Stimulated activated effector memory CD8-positive, alpha-beta T cell treated with anti-CD3 and anti-CD28 coated beads, Interleukin-12 subunit alpha, Interleukin-12 subunit beta, amount 100 ng/mL, for 72 hours (primary cell): ENCODE measurements at places on chromosomes 16 and 17.

GRCh38 chr17:81295676-81296381, 722 bp upstream of the SLC38A10 start:
- DNase-seq = no peak

DNA sequence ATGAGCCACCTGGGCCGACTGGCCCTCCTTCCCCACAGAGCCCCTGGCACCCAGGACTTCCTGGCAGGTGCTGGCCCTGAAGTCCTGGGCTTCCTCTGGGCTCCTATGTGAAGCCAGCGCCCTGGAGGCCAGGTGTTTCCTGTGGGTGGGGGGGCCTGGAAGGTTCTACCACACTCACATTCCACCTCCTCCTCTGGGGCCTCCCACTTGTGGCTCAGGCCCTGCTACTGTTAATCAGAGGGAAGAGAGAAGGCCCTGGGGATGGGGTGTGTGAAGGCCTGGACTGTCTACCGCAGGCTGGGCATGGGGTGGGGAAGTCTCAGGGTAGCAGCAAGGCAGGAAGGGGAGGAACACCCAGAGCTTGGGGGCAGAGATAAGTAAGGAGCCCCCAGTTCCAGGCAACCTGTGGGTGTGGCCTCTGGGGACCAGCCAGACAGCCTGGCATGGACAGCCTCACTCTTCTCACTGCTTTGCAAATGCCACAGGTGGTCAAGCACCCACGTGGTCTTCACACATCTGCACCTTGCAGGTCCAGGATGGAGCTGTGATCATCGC, 111.9 kb upstream of the TNRC6C start:
- no peak for DNase-seq

DNA sequence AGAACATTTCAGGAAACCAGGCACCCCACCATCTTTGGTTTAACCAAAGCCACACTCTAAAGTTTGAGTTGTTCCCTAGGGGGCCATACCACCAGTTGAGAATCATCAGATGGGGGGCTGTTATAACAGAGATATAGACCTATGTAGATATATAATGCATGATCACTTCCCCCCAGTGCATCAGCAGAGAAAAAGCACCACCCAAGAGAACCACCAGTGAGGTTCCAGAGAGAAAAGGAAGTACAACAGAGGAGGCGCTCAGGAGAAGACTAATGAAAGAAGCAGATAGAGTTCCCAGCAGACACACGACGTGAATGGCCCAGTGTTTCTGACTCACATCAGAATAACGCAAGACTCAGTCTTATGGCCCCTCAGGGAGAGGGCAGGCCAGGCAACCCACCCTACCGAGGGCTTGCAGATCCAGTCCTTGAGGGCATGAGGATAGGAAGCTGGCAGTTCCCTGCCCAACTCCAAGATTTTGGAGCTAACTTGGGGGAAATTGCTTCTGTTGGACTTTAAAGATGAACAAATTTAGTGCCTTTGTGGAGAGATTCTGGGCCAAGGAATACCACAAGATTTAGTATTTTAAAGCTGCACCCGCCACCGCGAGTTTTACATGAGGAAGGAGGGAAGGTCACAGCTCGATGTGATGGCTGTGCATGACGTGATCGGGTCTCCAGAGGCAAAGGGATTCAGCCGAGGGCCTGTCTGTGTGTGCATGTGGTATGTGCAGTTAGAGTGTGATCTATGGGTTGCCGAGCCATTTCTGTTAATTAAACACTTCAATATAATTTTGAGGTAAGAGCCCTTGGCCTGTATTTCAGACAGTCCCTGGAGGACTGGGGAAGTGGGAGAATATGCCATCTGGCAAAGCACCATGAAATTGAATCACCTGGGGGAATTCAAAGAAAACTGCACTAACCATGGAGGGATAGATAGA, 53.1 kb downstream of the AIPL1 start:
- DNase-seq = no peak

DNA sequence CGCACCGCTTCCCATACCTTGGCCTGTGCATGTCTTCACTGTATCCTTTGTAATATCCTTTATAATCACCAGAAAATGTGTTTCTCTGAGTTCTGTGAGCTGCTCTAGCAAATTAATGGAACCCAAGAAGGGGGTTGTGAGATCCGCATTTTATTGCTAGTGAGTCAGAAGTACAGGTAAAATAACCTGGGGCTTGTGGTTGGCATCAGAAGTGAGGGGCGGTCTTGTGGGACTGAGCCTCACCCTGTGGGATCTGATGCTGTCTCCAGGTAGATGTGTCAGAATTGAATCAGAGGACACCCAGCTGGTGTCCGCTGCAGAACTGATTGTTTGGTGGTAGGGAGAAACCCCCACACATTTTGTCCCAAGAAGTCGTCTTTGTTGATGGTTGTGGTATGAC, 382.4 kb downstream of the SNX29 start:
- no peak for DNase-seq

DNA sequence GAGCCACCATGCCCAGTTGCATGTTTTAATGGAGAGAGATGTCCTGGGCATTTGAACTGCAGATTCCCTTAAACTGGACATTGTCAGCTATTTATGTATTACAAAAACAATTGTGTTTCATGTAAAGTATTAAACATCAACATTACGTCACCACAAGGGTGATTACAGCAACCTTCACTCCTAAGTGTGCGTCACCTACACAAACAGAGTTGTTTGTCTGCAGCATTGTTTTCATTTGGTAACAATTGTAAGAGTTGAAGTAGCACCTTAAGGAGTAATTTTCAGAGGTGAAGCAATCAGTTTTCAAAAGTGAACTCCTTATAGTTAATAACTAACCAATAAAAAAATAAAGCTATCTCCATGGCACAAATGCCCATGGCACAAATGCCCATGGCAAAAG, 271.4 kb downstream of the IRX3 start:
- DNase-seq = no peak

DNA sequence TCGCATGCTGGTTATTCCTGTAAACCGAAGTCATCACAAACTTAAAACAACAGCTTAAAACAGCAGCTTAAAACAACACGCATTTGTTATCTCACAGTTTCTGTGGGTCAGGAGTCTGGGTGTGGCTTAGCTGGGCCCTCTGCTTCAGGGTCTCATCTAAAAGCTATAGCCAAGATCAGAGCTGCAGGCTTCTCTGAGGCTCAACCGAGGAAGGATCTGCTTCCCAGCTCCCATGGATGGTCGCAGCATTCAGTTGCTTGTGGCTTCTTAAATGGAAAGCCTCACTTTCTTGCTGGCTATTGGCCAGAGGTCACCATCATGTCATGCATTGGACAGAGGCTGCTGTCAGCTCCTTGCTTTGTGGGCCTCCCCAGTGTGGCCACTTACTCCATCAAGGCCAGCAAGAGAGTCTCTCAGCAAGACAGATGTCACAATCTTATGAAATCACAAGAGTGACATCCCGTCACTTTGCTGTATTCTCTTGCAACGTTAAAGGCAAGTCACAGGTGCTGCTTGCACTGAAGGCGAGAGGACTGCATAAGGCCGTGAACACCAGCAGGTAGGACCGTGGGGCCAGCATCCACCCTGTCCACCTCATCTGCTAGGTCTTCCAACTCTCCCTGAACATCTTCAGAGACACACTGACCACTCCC, 117.9 kb upstream of the TNRC6C start:
- no peak for DNase-seq

DNA sequence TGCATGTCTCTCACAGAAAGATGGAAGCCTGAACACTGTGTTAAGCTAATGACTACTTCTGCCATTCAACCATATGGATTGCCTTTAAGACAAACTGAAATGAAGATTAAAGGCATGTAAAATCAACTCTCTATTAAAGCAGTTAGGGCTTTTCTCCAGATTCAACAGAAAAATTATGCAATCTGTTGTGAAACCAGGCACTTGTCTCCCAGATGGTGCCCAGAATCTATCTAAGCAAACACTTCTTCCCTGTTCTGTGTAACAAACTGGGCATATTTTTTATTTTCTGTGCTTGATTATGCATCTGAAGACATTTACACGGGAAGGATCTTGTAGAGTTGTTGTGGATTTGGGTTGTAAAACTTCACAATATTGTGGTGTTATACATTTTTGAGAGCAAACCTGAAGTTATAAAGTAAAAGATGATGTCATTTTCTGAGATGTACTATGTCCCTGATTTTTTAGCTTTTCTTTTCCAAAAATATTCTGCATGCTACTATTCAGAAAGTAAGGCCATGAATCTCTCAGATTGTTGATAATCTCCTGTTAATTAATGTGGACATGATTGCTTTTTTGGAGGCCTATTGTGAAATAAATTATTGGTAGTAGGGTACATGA, 1550.3 kb downstream of the CDH8 start:
- no peak for DNase-seq

GRCh38 chr17:31111183-31111582, 16.4 kb downstream of the NF1 start:
- DNase-seq = no peak

GRCh38 chr17:2004435-2004952, 20.6 kb downstream of the RTN4RL1 start:
- no peak for DNase-seq

- no peak for DNase-seq
Observed at GRCh38 chr16:76162046-76162445, 115.2 kb upstream of the CNTNAP4 start.

DNA sequence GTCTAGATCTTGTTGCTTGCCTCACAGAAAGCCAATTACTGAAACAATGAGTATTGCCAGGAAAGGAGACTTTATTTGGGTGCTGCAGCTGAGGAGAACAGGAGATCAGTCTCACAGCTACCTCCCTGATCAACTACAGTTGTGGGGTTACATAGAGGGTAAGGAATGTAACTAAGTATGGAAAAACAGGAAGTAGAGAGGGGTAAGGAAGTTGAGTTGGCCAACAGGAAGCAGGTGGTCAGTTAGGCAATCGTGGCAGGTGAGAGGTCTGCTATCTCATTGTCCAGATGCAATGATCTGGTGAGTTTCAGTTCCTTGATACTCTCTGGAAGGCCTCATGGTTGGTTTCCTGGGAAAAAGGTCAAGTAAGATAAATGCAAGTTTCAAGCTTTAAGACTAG, 333.1 kb upstream of the GOT2 start:
- no peak for DNase-seq

DNA sequence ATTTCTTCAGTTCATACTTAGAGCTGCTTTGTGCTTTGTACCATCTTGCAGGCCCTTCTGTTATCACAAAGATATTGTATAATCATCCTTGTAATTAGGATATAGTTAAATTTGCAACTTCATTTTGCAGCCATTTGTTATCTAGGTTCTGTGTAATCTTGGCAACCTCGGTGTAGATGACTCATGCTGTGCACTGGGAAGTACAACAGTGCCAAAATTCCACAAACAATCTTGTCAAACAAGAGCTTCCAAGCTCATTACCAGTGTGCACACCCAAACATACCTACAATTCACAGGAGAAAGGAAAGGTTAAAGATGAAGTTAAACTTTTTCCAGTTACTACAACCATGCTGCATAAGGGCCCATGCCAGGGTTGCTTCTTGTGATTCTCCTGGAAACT, 1231.8 kb downstream of the CDH11 start:
- DNase-seq = no peak

GRCh38 chr16:1472974-1473373, 1.9 kb downstream of the CLCN7 start:
- no peak for DNase-seq

- DNase-seq = no peak
Observed at GRCh38 chr16:81279392-81279791, 35.4 kb upstream of the GAN start.

GRCh38 chr16:10852286-10852685, 24.7 kb upstream of the CIITA start:
- DNase-seq = no peak

DNA sequence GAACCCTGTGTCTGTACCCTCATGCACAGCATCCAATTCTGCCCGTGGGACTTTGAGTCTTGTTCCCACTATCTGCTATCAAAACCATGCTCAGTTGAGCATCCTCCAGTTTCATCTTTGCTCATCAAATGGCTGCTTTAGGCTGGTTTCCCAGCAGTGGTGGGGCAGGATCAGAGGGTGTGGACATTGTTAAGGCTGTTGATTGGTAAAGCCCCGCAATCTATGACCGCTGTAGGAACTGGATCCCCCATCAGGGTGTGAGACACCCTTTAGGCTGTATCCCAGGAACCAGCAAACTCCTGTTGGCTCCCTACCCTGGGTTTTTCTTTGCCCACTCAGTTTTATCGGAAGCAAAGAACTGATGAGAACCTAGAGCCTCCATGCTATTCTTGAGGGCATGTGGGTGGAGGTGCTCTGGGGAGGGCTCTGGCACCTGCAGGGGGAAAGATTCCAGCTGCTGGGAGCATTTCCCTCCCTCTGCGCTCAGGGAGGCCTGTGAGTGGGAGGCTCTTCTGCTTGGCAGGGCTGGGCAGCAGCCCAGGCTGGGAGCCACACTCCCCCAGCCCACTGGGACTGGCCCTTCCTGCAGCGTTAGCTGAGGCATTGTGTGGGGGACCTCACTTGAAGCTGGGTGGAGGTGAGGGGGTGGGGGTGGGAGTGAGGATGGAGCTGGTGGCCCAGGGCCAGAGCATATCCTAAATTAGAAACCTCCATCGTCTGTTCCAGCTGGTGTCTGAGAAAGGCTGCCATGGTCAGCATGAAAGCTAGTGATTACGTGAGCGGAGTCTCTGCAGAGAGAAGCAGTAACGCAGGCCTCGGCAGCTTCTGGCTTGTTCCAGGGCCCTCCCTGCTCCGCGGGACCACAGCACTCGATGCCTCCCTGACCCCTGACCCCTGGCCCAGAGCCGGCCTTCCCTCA, 160.6 kb downstream of the IRF8 start:
- DNase-seq = no peak

DNA sequence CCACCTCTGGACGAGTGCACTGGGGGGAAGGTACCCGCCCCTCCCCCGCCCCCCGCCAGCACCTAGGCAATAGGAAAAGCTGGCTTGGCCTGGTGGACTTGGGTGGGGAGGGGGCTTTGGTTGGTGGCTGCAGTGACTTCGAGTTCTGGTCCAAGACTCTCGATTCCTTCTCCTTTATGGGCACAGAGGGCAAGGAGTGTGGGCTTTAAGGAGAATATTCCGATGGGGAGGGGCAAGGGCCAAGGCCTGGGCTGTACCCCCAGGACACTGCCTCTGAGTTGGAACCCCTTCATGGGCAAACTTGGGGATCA, 409 bp downstream of the ACSF2 start:
- DNase-seq = no peak

DNA sequence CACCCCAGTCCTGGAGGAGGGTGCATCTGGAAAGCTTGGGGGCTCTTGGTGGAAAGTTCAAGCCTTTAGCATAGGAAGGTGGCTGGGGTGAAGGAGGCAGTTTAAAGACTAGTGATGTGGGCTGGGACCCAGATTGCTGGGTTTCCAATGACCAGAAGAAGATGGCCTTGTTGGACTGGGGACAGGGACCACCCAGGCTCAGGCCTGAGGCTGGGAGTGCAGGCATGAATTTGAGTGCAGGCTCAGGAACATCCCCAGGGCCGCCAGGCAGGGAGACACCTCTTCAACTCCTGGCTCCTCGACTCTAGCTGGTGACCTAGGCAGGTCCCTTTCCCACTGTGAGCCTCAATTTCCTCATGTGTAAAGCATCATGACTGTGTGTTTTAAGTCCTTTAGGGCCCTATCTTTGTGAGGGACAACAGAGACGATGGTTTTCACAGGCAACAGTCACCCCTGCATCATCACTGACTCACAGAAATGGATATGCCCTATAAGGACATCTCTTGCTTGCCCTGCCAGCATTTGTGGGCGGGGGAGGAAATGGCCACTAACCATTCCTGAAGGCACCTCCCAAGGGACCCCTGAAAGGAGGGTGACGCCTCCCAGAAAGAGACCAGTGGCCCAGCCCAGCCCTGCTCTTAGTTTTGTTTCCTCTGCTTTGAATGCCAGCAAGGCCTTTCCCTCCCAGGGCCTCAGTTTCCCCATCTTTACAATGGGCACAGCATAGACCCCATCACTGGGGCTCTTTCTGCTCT, 11.1 kb downstream of the NLRC5 start:
- DNase-seq = no peak
